ENCODE measurements at places on chromosomes 1 and 21.
A peak's percentile ranks its signal among the peaks of the same experiment; 100 is the strongest.

DNA sequence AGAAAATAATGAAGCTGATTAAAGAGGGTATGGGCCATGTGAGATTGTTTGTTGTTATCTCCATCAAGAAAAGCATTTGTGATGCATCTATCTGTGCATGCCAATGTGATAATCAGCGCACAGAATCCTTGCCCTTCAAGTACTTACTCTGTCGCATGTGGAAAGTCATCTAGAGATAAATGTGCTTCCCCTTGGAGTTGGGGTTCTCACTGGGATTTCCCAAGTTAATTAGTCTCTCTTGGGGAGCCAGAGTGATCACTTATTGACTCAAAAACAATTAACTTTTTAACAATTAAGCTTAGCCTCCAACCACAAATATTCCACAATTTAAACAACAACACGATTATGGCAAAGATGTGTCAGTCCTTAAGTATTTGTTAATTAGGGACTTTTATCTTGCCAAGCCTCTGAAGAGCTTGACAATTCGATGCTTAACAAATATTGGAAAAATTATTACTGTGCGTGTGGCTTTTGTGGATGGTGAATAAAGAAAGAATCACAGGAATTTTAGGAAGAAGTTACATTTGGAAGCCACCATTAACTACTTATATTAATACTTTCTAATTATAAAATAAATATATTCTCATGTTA lies 17.5 kb downstream of the RHOU start:
- no peak for DNase-seq

DNA sequence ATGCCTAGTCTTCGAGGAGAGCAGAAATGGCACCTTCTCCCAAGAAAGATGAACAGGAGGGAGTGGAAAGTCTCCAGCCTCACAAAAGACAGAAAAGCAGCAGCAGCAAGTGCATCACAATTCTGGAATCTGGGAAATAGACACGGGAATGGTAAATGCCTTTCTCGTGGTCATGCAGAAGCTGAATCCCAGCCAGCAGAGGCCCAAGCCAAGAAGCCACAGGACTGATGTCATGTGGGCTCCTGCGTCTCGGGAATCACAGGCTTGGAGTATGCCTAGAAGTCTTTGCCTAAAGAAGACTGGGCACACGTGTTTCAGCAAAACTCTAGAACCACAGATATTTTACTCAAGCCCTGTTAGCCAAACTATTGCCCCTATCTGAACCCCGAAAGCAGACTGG lies 260.3 kb upstream of the PLD5 start:
- peak; percentile 12 for DNase-seq

DNA sequence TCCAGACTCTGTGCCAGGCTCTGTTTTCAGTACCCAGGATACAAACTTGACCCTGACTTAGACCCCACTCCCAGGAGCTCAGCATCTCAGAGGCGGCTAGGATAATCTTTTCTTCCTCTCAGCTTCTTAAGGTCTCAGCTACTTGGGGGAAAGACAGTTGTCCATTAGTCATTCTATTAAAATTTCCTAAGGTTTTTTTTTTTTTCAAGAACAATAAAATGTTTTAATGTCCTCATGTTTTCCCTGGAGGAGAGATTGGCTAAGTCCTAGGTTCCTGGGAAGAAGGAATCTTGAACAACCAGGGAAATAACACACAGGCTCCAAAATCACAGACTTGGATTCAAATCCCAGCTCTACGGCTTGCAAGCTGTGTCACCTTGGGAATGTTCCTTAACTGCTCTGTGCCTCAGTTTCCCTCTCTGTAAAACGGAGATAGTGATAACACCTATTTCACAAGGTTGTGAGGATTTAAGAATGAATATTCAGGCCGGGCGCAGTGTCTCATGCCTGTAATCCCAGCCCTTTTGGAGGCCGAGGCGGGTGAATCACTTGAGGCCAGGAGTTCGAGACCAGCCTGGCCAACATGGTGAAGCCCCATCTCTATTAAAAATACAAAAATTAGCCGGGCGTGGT lies 33.0 kb downstream of the CDK18 start:
- peak; percentile 22 for DNase-seq

- no peak for DNase-seq
These were observed 334.3 kb downstream of the TGFB2 start for GRCh38 chr1:218679391-218679790.

Measured in GM03348 (cell line).